Activated naive CD4-positive, alpha-beta T cell (primary cell): ENCODE measurements at places on chromosomes 4 and X.

DNA sequence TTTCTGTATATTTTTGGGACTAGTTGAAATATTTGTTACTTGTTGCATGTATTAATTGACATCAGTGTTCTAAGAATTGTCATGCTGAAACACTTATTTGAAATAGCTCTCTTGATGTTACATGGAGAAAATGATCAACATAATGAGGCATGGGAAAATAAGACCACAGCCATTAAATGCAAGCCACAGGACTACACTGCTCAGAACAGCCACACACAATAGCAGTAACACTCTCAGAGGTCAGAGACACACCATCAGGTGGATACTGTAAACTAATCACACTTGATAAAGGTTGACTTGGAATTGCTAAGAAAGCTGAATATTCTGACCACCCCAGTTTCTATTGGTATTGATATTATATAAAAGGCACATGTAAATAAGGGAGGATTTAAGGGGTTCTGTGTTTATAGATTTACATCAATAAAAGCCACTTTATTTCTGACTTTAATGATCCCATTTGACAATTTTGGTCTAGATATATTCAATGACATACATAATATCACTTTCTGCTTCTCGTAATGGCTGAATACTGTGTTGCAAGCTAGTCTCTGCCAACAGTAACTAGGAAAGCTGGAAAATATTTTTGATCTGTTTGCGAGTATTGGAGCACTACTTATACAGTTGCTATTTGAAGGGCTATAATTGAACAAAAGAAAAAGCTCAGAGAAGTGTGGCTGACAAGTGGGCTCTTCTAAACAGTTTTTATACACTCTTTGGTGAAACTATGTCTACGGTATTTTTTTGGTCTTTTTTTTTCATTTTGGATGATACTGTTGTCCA lies 876.5 kb upstream of the INTU start:
- no peak for DNase-seq

DNA sequence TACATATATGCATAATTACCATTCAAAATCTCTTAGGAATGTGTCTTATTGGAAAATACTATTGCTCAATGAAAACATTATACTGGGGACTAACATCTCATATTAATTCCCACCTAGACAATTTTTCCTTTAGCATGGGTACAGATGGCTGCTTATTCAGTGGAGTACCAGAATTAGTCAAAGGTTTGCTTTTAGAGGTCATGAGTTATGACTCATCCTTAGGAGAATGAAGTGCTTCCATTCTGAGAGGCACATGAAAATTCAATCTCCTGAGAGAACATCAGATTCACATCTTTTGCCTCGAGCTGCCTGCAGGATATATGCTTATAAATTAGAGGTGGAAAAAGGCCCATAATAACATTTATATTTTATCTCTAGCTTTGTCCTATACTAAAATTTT lies 378.0 kb upstream of the DMD start:
- DNase-seq = no peak

GRCh38 chr4:47122592-47123291 lies 91.4 kb downstream of the GABRB1 start:
- DNase-seq = no peak

DNA sequence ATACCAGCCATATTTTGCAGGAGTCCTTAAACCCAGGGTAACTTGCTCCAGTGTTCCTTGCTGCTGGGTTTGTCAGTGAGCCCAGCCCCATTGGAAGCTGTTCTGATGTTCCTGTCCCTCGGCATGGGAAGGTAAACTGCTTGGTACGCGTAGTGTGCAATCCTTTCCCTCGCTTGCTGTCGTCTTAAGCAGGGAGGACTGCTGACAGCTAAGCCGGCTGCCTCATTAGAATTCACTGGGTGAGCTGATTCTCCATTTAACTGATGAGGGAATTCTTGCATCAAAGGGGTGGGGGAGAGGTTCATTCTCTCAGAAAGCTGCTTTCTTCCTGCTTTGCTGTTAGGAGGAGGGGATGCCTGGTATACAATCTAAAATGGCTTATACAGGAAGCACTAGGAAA lies 164.6 kb downstream of the MID1IP1 start:
- DNase-seq = no peak

- DNase-seq = no peak
Measured at GRCh38 chrX:130826249-130826648, 76.8 kb downstream of the ENOX2 start.

- no peak for DNase-seq
Measured at GRCh38 chr4:22906045-22906444, 213.3 kb downstream of the GBA3 start.

DNA sequence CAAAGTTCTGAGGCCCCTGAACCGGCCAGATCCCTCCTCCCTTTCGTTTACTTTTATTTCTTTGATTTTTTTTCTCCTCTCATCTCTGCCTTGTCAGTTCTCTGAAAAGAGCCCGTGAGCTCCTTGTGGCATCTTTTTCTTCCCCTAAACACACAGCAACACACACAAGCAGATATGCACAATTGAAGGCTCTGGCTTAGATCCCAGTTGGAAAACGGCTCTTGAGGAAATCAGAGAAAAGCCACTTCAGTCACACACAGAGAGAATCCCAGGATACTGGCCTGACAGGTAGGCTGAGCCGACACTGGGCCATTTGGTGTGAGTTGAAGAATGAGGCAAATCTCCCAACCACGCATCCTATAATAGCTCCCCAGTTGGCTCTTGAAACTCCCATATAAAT lies 12.9 kb downstream of the DIPK2B start:
- no peak for DNase-seq
